Astrocyte of the spinal cord (primary cell): ENCODE measurements at places on chromosomes 2 and 18.

- DNase-seq, result peak; percentile 57
These were observed 160.2 kb upstream of the CCDC150 start for GRCh38 chr2:196479350-196479749.

DNA sequence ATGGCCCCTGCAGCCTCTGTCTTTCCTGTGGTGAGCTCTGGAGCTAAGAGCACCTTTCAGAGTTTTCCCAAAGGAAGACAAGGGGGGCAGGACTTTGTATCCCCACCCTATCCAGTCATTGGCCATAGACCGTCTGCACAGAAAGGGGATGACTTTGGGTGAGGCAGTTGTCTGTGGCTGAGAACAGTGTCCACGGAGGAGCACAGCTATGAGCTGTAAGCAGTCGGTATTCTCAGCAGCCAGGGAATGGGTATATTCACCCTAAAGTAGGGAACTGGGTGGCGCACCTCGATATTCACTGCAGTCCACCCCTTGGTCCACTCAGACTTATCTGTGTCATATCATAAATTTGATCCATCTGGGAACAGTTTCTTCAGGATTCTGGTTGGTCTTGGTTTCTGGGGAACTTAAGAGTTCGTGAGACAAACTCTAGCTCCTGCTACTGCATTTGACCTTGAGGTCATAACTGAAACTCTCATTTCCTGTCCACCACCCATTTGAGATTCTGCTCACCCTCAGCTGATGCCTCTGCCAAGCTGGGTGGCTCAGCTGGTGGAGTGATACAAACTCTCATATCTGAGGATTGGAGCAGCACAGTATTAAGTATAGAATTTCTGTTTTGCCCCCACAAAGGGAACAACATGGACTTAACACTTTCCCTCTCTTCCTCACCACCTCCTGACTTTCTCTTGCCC lies 45.2 kb upstream of the SCG2 start:
- DNase-seq, result no peak

- no peak for DNase-seq
These were observed 603 bp downstream of the ATAD2B start for GRCh38 chr2:23926290-23926749.

GRCh38 chr2:20478961-20479360 lies 32.1 kb downstream of the RHOB start:
- DNase-seq, result no peak

GRCh38 chr2:9897331-9897737 lies 54.1 kb downstream of the TAF1B start:
- peak; percentile 95 for DNase-seq

- DNase-seq, result no peak
These were observed 8.0 kb downstream of the ATP9B start for GRCh38 chr18:79077181-79077580.

- DNase-seq, result no peak
These were observed 21.2 kb downstream of the ADRA2B start for GRCh38 chr2:96095116-96095636.

- no peak for DNase-seq
These were observed 393.2 kb downstream of the SUCLG1 start for GRCh38 chr2:84065857-84066256.

DNA sequence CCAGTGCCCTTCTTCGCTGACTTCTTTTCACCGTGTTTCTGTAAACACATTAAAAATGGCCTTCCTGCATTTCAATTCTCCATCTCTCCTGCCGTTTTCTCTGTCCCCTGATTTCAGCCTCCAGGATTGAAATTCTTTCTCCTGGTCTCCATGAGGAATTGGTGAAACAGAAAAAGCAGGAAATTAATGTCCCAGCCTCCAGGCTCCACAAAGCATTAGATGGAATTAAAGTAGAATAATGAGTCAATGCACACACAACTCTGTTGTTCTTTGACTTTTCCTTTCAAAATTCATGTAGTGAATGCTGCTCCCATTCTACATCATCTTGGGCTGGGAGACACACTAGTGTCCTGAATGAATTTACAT lies 209.5 kb downstream of the KLHL29 start:
- no peak for DNase-seq

DNA sequence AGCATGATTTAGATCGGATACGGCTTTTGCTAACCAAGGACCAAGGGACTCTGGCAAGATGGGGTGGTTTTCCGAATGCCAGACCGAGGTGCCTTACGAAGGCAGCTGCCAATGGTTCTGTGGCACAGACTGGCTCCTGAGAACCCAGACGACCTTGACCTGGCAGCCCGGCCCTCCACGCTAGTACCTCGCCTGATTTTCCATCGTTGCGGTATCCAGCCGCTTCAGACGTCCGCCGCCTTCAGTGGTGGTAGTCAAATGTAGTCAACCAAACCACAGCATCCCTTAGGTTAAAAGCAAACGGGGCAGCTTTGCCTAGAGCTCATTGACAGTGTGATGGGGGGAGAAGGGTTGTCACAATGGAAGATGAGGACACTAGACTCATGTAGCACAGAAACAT lies 42.6 kb downstream of the GBX2 start:
- no peak for DNase-seq

DNA sequence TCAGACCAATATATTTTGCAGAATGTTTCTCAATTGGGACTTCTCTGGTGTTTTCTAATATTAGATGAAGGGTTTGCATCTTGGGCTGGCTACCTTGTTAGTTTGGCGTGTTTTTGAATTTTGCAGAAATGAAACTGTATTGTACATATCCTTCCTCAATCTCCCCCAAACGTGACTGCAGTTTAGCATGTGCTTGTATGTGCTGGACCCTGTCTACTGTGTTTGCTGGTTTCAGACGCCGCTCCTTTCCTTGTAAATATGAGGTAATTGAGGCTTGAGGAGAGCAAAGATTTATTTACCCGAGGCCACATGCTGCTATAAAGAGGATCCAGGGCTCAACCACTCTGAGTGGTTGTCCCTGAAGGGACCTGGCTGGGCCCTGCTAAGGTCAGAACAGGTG lies 57.2 kb downstream of the NGEF start:
- DNase-seq, result no peak

GRCh38 chr2:202771741-202772460 lies 99.7 kb downstream of the ICA1L start:
- DNase-seq, result no peak

DNA sequence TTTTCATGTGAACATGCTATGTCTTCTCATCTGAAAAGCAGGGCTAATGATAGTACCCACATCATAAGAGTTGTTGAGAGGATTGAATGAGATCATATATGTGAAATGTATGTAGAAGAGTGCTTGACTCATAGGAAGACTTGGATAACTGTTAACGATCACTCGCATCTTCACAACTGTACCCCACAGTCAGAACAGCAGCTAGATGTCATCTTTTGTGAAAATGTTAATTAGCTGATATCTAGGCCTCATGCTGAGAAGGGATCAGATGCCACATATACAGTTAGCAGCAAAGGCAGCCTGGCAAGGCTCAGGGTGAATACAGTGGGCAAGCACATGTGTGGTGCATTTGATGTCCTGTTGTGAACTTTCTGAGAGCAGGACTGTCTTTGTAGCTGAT lies 24.2 kb downstream of the MAP3K20 start:
- no peak for DNase-seq

GRCh38 chr2:167144179-167144898 lies 256.1 kb downstream of the XIRP2 start:
- peak; percentile 48 for DNase-seq
